ENCODE measurements at places on chromosomes 2 and 18.

- DNase-seq: no peak
Measured at GRCh38 chr18:77343846-77344510, 94.3 kb downstream of the GALR1 start.

DNA sequence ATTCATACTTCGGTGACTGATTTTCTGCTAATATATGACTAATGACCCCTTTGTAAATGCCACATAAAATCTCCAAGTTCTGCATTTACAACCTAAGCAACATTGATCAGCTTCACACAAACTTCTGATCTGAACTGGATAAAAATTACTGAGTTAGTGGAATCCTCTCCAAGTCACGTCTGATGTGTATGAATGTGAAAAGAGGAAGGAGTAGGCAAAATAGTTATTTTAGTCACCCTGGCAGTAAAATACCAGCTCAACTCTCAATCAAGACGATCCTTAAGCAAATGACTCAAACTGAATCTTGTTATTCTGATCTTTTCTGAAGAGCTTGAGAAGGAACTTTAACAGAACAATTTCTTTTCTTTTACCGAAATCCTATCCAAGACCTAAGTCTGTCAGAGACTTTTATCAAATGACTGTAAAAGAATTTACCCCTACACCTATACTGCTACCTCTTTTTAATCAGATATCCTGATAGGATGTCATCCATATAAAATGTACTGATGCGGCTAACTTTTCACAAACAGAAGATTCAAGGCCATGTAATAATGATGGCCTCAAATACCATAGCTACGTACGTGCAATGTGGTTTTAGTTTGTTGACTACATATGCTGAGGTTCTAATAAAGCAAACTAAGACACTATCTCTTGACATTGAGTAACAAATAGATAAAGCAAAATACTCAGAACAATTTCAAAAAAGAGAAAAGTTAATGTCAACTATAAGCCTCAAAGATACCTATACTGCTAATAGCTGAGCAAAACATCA, 23.7 kb downstream of the CUL3 start:
- DNase-seq: no peak

GRCh38 chr2:241808051-241808720, 807 bp upstream of the NEU4 start:
- DNase-seq: no peak

- no peak for DNase-seq
Measured at GRCh38 chr18:63205791-63206252, 113.7 kb downstream of the BCL2 start.

GRCh38 chr2:119111115-119111975, 47.2 kb downstream of the C1QL2 start:
- peak; percentile 79 for DNase-seq

DNA sequence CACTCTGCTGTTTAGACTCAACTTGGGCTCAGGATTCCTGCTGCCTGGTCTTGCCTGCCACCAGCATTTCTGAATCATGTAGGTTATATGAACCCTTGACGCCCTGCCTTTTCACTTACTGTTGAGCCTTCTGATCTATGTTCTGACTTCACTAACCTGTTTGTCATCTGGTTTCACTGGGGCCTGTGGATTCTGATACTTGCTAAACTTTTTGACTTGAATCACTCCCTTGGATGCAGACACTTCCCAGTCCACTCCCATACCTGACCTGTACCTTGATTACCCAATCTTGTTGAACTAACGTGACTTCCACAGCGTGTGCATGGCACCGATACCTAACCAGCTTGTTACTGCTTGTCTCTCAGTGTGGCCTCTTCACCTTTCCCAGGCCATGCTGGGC, 35.6 kb upstream of the SPAG16 start:
- DNase-seq: no peak

- DNase-seq: no peak
Measured at GRCh38 chr2:72743481-72743880, 82.4 kb downstream of the EXOC6B start.

- DNase-seq: no peak
Measured at GRCh38 chr2:222494104-222494739, 69.9 kb downstream of the SGPP2 start.

DNA sequence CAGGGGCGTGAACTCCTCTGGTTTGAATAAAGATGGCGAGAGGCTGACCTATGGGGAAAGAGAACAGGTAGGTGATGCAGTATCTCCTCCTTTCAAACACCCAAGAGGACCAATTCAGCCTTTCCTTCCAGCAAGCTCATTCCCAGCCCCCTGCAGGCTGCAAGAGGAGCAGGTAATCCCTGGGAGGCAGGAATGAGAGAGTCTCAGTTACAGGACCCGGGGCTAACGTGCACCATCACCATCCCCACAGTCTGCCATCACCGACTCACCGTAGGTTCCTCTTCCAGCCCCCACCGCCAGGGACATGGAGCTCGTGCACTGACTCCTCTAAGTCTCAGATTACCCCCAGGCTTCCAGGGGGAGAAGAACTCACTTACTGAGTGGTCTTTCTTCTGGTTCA, 26.7 kb downstream of the XDH start:
- no peak for DNase-seq

DNA sequence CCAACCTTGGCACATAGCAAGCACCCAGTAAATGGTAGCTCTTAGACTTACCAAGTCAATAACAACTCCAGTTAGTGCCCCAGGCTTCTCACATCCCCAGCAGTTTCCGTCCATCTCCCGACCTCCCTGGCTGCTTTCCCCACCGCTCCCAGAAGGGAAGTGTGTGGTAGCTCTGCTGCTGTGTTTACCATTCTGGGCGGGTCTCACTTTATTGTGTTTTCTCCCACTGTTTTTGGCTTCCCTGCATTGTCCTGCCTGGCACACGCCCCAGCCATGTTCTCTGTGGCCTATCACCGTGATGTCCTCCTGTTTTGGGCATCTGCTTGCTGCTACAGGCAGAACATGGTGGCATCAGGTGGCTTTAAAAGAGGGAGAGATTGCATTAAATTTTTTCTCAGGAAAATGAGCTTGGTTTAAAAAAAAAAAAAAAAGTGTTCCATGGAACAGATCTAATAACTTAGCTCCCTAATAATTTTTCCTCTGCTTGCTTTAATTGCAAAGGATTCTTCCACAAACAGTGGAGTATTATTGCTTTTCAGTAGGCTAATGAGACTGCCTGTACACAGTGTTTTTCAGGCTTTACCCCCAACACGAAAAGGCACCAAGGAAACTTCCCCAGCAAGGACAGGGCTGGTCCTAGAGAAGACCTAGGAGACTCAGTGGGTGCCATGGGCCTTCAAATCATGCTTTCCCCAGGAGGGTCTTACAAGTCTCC, 8.0 kb upstream of the COX7A2L start:
- no peak for DNase-seq

Measured in Caki2 (cell line).